ENCODE measurements at places on chromosomes 5 and 9.
A peak's percentile ranks its signal among the peaks of the same experiment; 100 is the strongest.

DNA sequence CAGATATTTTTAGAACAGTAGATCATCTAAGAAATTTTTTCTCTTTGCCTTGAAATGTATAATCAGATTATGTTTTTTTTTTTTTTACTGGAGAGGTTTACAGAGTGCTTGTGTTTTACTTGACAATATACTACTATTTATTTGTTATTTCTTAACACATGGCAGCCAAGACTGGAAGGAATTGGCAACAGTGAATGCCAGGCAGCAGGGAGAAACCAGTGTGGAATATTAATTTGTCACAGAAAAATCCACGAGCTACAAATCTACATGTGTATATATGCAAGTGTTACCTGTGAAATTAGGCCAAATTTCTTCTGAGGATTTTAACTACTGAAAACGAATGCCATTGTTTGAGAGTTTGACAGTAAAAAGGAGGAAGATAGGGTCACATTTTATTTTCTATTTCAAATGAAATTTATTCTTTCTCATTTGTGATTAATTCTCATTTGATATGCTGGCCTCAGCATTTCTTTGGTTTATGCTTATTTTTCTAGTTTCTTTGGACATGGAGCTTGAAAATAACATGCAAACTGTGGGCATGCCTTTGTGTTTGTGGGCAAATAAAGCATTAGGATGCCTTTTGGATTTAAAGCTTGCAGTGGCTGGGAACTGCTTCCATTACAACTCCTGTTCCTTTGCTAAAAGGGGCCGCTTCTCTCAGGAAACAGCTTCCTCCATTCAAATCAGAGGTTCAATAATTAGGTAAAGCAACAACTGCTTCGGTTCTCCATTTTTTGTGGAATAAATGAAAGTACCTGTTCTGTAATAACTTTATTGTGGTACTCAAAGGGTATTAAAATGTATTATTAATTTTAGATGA is 39.0 kb upstream of the ZFYVE16 start:
- no peak for DNase-seq

DNA sequence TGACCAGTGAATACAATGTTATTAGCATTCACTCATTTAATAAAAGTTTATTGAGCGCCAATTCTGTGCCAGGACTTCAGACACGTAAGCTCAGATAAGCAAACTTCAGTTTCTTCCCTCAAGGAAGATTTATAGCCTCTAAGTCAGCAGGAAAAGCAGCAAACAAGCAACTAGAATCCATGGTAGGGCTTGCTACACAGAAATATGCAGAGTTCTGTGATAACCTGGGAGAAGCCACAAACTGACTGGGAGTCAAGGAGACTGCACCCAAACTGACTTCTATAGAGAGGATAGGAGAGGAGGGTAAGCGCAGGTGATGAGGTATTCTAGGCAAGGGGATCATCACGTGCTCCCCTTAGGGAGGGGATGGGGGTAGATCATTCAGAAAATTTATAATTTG is 1.4 kb upstream of the OGN start:
- DNase-seq = no peak

DNA sequence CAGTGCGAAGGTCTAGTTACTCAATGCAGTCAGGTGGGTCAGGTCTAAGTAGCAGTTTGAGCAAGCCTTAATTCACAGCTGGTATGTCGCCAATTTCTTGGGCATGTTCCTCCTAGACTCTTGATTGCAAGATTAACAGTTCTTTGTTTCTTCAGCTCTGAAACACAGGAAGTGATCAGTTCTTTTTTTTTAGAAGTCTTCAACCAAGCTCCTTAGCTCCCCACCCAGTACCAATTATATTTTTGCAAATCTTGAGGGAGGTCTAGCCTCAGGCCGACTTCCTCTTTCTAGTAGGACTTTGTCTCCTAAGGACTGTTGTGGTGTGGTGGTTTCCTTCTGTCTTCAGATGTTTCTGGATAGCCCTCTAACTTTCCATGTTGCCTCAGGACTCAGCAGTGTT is 2054.2 kb downstream of the MAT2B start:
- DNase-seq = peak; percentile 95

DNA sequence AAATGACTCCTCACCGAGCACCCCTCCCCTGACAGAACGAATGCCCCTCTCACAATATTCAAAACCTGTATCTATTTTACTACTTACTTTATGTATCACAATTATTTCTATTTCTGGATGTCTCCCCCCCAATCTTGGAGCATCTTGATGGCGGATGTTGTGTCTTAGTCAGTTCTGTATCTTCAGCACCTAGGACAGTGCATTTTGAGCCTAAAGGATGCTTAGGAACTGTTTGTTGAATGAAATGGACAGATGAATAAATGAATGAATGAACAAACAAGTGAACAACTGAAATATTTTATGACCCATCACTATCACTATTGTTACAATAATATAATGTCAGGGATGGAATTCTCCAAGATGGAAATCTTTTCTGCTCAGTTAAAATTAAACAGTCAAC is 295.7 kb downstream of the DNAH5 start:
- no peak for DNase-seq

- DNase-seq = no peak
These were observed 217.6 kb downstream of the CDH18 start for GRCh38 chr5:19770396-19770795.

GRCh38 chr5:14082523-14082922 is 60.6 kb upstream of the TRIO start:
- no peak for DNase-seq

GRCh38 chr9:91065231-91066041 is 263.8 kb downstream of the SYK start:
- no peak for DNase-seq

GRCh38 chr5:34001241-34001841 is 6.5 kb downstream of the AMACR start:
- DNase-seq = no peak

- no peak for DNase-seq
These were observed 43.6 kb downstream of the JADE2 start for GRCh38 chr5:134568761-134569695.

GRCh38 chr9:14485366-14485765 is 171.4 kb upstream of the NFIB start:
- DNase-seq = no peak

DNA sequence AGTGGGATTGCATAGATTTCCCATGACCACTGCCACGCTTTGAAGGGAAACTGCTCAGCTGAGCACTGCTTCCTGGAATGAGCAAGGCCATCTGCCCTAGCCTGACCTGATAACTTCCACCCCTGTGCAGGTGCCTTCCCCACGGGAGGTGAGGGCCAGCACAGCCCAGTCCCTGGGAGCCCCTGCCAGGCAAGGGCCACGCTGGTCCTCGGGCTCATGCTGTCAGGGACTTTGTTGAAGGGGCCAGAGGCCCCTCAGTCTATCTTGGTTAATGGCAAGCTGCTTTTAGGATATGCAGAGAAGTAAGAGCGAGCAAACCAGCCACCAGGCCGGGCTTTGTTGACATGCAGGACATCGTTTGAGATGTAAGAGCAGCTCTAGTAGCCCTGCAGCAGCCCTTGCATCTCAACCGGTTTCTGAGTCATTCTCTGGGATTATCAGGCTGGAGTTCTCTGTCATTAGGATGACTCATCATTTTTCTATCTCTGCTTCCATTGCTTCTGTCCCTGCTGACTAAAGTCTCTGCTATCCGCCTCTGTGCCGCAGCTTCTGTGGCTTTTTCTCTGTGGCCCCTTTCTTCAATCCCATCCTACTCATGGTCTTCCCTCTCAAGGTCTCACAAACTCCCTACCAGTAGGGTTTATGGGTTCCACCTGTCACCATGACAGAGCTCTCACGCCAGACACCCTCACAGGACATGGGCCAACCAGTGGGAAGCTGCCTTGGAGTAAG is 30.6 kb upstream of the IQGAP2 start:
- no peak for DNase-seq

DNA sequence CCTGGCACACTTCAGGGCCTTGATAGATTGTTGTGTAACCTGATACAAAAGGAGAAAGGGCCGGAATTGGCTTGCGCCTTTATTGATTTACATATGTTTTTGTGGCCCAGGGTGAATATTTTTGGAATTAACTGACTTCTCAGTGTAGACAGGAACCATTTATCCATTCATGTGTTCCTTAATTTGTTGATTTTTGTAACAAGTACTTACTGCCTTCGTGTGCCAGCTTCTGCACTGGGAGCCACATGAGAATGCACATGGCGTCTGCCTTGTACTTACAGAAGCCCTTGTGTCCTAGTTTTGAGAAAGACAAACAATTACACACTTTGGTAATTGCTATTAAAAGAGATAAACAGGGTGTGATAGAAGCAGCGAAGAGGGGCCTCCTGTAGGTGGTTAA is 26.4 kb downstream of the EHMT1 start:
- DNase-seq = no peak

GRCh38 chr5:113614191-113614590 is 100.7 kb downstream of the YTHDC2 start:
- DNase-seq = no peak

DNA sequence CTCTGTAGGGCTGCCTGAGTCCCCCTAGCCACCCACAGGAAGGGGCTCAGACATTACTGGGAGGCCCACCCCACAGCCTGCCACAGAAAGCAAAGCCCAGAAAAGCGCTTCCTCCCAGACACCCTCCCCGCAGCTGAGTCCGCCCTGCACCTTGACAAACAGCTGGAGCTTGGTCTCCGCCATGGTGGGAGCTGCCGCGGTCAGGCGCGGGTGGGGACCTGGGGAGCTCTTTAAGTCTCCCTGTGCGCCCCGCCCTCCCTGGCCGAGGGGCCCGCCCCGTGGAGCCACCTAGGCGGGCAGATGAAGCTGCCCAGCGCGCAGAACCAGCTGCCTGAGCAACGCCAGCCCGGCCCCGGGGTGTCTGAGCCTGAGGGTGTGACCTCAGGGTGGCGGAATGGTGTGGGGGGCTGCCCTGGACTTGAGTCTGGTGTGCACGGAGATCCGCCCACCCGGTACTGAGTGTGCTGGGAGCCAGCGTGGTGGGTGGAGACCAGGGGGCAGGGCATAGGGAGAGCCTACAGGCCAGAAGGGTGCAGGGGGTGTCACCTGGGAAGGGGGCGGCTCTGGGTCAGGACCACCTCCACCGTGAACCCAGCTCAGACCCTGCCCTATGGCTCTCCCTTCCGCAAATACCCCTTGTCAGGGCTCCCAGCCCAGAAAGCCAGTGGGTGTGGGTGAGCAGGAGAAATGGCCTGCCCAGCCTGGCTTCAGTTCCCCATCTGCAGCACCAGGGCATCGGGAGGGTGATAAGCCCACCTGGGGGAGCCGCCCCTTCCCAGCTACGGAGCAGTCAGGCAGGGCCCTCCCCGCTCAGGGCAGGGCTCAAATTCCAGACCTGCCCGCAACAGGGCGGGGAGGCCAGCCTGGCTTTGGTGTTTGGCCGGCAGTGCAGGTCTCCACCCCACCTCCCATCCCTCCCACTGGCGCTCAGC is at the start of gene CLIC3:
Gene CLIC3, minus strand, starts transcription at position 208 of the 932 bp plus-strand sequence. Its CDS starts 25 bp downstream, at position 183.
- no peak for DNase-seq

GRCh38 chr5:16854351-16854750 is 81.7 kb downstream of the MYO10 start:
- DNase-seq = no peak

DNA sequence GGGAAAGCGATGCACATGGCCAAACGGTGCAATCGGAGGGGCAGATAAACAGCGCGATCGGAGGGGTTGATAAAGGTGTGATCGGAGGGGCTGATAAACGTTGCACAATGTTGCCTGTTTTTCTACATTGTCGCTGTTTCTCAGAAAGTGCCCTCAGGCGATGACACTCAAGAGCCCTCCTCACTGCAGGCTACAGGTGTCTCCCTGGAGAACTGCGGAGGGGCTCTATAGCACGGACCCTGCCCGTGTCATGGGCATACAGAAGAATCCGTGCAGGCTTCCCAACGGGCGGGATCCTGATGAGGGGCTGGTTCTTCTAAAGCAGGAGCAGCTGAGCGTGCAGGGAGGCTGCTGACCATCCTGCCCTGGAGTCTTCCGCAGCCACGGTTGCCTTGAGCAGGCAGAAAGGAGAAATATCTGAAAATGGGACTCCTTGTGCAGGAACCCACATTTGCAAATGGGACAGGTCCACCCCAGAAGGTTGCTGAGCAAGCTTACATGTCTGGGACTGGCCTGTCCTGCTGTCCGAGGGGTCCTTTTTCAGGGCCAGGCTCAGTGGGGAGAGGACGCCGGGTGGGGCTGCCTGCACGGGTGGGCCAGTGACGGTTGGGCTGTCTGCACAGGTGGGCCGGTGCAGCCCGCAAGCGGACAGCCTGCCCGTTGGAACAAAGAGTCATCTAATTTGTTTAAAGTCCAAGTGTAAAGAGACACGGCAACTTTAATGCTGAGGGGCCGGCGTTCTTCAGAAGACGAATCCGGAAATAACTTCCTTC is 25.1 kb upstream of the LPCAT1 start:
- DNase-seq = no peak

GRCh38 chr5:90477621-90478215 is 3.1 kb downstream of the POLR3G start:
- no peak for DNase-seq

- DNase-seq = no peak
These were observed 75.4 kb downstream of the BNC2 start for GRCh38 chr9:16794871-16795639.

DNA sequence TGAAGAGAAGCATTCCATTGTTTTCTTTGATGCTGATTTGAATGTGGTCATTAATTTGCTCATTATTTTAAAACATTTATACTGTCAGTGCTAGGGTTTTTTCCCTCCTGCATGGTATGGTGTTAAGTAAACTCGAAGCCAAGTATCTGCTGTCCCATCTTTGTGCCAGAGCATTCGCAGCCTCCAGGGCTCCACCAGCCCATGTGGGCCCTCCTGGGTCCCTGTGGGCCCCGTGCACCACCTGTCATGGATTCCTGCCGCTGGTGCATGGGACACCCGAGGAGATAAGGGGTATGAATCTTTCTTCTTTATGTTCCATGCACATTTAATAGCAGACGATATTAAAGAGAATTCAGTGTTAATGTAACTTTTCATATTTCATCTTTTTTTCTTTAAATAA is 95.1 kb downstream of the TRIO start:
- no peak for DNase-seq

- no peak for DNase-seq
These were observed 809 bp downstream of the MCCC2 start for GRCh38 chr5:71587766-71588532.

DNA sequence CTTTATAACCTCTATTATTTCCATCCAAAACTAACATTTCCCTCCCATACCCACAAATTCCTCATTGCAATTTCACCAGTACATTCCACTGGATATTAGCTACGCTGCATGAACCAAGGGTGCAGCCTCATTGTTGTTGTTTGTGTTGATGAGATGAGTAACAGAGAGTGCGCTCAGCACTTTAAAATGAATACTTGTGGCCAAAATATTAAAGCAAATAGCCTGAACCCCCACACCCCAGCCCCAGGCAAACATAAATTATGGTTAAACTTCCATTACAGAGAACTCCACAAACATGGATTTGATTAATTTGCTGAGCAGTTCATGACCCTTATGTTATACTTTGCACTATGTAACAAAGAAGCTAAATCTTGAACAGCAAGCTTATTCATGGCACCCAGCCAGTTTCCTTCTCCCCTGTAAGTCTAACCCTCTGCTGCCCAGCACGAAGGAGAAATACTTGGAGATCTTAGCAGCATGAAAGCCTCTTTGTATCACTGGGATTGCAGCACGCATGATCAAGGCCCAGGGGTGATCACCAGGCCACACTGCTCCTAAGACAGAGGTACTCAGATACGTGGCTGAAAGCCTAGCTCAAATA is 205.0 kb downstream of the DOCK8 start:
- no peak for DNase-seq
